ENCODE measurements at places on chromosomes 6 and 20. TPM values are rescaled to one million over a fixed set of nuclear protein-coding genes. Genes with fewer than 3 reads are reported as not detected.

ENPP5 gene
- polyA plus RNA-seq = 1.7 TPM

GLYATL3 gene
- polyA plus RNA-seq = 1.8 TPM

CHRNA4 gene
- not detected for polyA plus RNA-seq

ATP5F1E gene
- 62.2 TPM for polyA plus RNA-seq

GRCh38 chr6:111603040-111603439 is 2.6 kb downstream of the TRAF3IP2 start:
- peak overlapping the region; percentile 95 for H3K27ac ChIP-seq
- H3K36me3 ChIP-seq = no peaks in the 10 kb centered on the region
- H3K27me3 ChIP-seq = no peaks in the 10 kb centered on the region
- no peak overlapping the region for H3K4me3 ChIP-seq
- H3K4me1 ChIP-seq = peaks cover 82% of the 10 kb centered on the region

DNA sequence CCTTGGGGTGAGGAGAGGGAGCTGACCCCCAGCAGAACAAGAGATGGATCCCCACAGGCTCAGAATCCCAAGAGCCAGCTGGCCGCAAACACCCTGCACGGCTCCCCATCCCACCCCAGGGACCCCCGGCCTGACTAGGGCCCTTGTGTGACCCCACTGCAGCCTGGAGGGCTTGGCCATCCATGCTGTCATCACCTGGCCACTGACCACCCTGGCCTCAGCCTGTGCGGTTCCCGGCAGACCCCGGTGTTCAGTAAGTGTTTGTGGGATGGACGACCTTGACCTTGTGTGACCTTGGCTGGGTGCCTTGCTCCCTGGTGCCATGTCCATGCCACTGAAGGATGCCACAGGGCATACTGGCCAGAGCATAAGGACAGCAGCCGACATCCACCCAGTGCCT is 328.3 kb downstream of the TAF4 start:
- H3K27ac ChIP-seq = no peak overlapping the region
- H3K4me3 ChIP-seq = no peak overlapping the region
- H3K36me3 ChIP-seq = no peaks in the 10 kb centered on the region
- no peaks in the 10 kb centered on the region for H3K4me1 ChIP-seq
- no peak for DNase-seq
- H3K27me3 ChIP-seq = peaks cover 5% of the 10 kb centered on the region

- no peaks in the 10 kb centered on the region for H3K27me3 ChIP-seq
- no peak overlapping the region for H3K27ac ChIP-seq
- H3K4me1 ChIP-seq = no peaks in the 10 kb centered on the region
- no peak overlapping the region for H3K4me3 ChIP-seq
- no peaks in the 10 kb centered on the region for H3K36me3 ChIP-seq
Observed at GRCh38 chr6:78598966-78599365, 268.4 kb upstream of the IRAK1BP1 start.

DNA sequence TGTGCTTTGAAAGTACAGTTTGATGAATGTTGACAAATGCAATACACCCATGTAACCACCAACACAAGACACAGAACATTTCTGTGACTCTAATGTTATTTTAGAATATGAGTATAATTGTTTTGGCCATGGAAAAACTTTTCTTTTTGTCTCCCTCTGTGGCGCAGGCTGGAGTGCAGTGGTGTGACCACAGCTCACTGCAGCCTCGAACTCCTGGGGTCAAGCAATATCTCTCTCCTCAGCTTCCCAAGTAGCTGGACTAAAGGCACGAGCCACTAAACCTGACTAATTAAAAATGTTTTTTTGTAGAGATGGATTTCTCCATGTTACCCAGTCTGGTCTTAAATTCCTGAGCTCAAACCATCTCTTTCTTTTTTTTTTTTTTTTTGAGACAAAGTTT is 20.3 kb upstream of the BCAS4 start:
- H3K27me3 ChIP-seq = no peaks in the 10 kb centered on the region
- no peaks in the 10 kb centered on the region for H3K4me1 ChIP-seq
- DNase-seq = peak; percentile 6
- no peaks in the 10 kb centered on the region for H3K36me3 ChIP-seq

GRCh38 chr20:10090588-10091166 is 55.9 kb downstream of the ANKEF1 start:
- H3K4me1 ChIP-seq = no peaks in the 10 kb centered on the region
- no peaks in the 10 kb centered on the region for H3K36me3 ChIP-seq
- no peak for DNase-seq
- no peak overlapping the region for H3K4me3 ChIP-seq

GRCh38 chr6:135021310-135022049 is 33.1 kb downstream of the HBS1L start:
- H3K4me3 ChIP-seq = no peak overlapping the region
- no peaks in the 10 kb centered on the region for H3K4me1 ChIP-seq
- H3K27ac ChIP-seq = no peak overlapping the region

DNA sequence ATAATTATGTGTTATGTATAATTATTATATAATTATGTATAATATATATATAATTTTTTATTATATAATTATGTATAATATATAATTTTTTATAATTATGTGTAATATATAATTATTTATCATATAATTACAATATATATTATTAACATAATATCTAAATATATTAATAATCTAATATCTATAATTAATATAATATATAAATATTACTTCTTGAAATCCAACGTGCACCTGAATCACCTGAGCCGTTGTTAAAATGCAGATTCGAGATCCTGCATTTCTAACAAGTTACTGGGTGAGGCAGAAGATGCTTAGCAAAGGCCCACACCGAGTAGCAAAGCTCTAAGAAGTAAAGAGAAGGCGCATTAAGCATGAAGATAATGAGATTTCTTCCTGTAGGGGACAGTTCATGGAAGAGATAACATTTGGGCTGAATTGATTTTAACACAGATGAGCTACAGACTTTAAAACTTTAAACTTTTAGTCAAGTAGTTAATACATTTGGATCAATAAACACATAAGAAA is 406.4 kb upstream of the PLCB4 start:
- H3K27me3 ChIP-seq = no peaks in the 10 kb centered on the region
- H3K36me3 ChIP-seq = no peaks in the 10 kb centered on the region
- no peak overlapping the region for H3K4me3 ChIP-seq
- no peaks in the 10 kb centered on the region for H3K4me1 ChIP-seq

DNA sequence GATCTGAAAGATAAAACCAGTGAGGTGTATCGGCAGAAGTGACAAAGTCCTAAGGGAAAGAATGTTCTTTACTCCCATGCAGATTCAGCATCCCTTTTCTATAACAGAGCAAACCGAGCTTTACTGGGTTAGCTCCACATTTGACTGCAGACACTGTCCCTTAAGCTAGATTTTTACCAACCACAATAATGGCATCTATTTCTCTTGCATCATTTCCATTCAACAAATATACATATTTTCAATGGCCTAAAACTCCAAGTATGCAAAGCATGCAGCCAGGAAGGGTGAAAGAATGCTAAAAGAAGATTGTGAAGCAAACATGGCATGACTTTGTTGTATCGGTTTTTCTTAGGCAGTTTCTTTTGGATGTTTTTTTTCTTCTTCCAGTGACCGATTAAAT is 255.4 kb downstream of the OGFRL1 start:
- H3K36me3 ChIP-seq = no peaks in the 10 kb centered on the region
- H3K27me3 ChIP-seq = no peaks in the 10 kb centered on the region
- H3K27ac ChIP-seq = no peak overlapping the region
- DNase-seq = no peak

GRCh38 chr6:705047-705446 is 12.1 kb upstream of the EXOC2 start:
- no peak overlapping the region for H3K4me3 ChIP-seq
- DNase-seq = no peak
- no peaks in the 10 kb centered on the region for H3K36me3 ChIP-seq
- no peak overlapping the region for H3K27ac ChIP-seq
- H3K27me3 ChIP-seq = no peaks in the 10 kb centered on the region

GRCh38 chr20:53639647-53640440 is 46.2 kb upstream of the ZNF217 start:
- H3K36me3 ChIP-seq = no peaks in the 10 kb centered on the region
- H3K27ac ChIP-seq = no peak overlapping the region
- no peak for DNase-seq
- peaks cover 14% of the 10 kb centered on the region for H3K4me1 ChIP-seq

- H3K36me3 ChIP-seq = no peaks in the 10 kb centered on the region
- H3K27me3 ChIP-seq = no peaks in the 10 kb centered on the region
- H3K4me3 ChIP-seq = no peak overlapping the region
- no peak overlapping the region for H3K27ac ChIP-seq
Observed at GRCh38 chr6:5423251-5423650, 161.9 kb downstream of the FARS2 start.

GRCh38 chr20:57742507-57743181 is 32.8 kb upstream of the PMEPA1 start:
- no peak overlapping the region for H3K4me3 ChIP-seq
- H3K27ac ChIP-seq = no peak overlapping the region
- no peaks in the 10 kb centered on the region for H3K27me3 ChIP-seq
- no peaks in the 10 kb centered on the region for H3K36me3 ChIP-seq
- peak; percentile 11 for DNase-seq

- no peaks in the 10 kb centered on the region for H3K27me3 ChIP-seq
- H3K36me3 ChIP-seq = no peaks in the 10 kb centered on the region
- DNase-seq = no peak
- peak overlapping the region; percentile 3 for H3K27ac ChIP-seq
Observed at GRCh38 chr6:56572788-56573471, 69.8 kb downstream of the DST start.

GRCh38 chr6:11761744-11762620 is 16.6 kb downstream of the ADTRP start:
- H3K4me1 ChIP-seq = peaks cover 44% of the 10 kb centered on the region
- H3K27ac ChIP-seq = peak overlapping the region; percentile 80
- H3K4me3 ChIP-seq = no peak overlapping the region
- H3K36me3 ChIP-seq = no peaks in the 10 kb centered on the region
- no peak for DNase-seq
- H3K27me3 ChIP-seq = no peaks in the 10 kb centered on the region

DNA sequence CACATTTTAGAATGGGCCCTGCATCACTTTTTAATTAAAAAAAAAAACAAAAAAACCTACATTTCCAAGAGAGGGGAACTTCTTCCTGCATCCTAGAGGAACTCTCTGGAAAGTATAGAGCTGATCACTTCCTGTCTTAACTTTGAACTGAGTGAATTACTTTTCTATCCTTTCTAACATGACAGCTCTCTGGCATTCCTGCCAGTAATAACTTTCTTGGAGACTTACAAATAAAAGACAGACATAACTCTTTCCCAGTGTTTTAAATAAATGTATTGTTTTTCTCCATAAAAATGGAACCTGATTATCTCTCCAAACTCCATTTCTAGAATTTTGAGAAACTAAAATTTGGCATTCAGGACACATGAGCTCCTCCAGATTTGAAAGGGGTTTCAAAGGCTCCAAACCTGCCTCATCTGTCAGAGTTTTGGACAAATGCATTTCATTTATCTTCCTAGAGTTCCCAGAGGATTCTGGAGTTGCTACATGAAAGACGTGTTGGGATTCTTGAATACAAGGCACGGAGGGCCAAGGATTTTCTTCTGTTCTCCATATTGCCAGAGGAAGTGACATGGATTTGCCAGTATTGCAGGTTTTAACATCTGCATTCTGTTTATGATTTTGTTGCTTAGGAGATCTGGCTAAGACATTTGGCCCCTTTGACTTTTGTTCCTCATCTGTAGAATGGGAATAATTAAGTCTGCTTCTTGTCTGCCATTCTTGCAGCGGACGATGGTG is 2.0 kb upstream of the SMOC2 start:
- H3K27ac ChIP-seq = no peak overlapping the region
- no peak overlapping the region for H3K4me3 ChIP-seq
- H3K27me3 ChIP-seq = no peaks in the 10 kb centered on the region
- H3K4me1 ChIP-seq = peaks cover 21% of the 10 kb centered on the region

DNA sequence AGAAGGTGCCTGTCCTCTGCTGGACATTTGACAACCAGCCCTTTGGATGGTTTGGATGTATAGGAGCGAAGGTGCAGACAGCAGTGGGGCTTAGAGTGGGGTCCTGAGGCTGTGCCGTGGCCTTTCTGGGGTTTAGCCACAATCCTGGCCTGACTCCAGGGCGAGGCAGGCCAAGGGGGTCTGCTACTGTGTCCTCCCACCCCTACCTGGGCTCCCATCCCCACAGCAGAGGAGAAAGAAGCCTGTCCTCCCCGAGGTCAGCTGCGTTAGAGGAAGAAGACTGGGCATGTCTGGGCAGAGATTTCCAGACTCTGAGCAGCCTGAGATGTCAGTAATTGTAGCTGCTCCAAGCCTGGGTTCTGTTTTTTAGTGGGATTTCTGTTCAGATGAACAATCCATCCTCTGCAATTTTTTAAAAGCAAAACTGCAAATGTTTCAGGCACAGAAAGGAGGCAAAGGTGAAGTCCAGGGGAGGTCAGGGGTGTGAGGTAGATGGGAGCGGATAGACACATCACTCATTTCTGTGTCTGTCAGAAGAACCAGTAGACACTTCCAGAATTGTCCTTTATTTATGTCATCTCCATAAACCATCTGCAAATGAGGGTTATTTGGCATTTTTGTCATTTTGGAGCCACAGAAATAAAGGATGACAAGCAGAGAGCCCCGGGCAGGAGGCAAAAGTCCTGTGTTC is 1.3 kb upstream of the CDKN1A start:
- no peak for DNase-seq
- H3K4me3 ChIP-seq = no peak overlapping the region
- H3K27me3 ChIP-seq = no peaks in the 10 kb centered on the region
- H3K27ac ChIP-seq = peak overlapping the region; percentile 100
- no peaks in the 10 kb centered on the region for H3K36me3 ChIP-seq

GRCh38 chr6:93550551-93551276 is 131.4 kb upstream of the EPHA7 start:
- no peak overlapping the region for H3K27ac ChIP-seq
- no peaks in the 10 kb centered on the region for H3K36me3 ChIP-seq
- H3K4me3 ChIP-seq = no peak overlapping the region
- no peak for DNase-seq

GRCh38 chr20:23461180-23461579 is 8.5 kb upstream of the CST11 start:
- no peak overlapping the region for H3K4me3 ChIP-seq
- no peaks in the 10 kb centered on the region for H3K4me1 ChIP-seq
- no peaks in the 10 kb centered on the region for H3K27me3 ChIP-seq
- H3K36me3 ChIP-seq = no peaks in the 10 kb centered on the region
- no peak overlapping the region for H3K27ac ChIP-seq
- DNase-seq = no peak

- no peak overlapping the region for H3K4me3 ChIP-seq
- H3K36me3 ChIP-seq = no peaks in the 10 kb centered on the region
- H3K27ac ChIP-seq = no peak overlapping the region
- H3K27me3 ChIP-seq = no peaks in the 10 kb centered on the region
- H3K4me1 ChIP-seq = no peaks in the 10 kb centered on the region
Observed at GRCh38 chr6:70299456-70299855, 3.4 kb downstream of the COL9A1 start.

GRCh38 chr6:68975064-68975463 is 340.0 kb downstream of the ADGRB3 start:
- H3K4me3 ChIP-seq = no peak overlapping the region
- no peak for DNase-seq

Data from sigmoid colon (tissue), 7 donors.